BJ (cell line): ENCODE measurements at places on chromosomes 1 and 21.

DNA sequence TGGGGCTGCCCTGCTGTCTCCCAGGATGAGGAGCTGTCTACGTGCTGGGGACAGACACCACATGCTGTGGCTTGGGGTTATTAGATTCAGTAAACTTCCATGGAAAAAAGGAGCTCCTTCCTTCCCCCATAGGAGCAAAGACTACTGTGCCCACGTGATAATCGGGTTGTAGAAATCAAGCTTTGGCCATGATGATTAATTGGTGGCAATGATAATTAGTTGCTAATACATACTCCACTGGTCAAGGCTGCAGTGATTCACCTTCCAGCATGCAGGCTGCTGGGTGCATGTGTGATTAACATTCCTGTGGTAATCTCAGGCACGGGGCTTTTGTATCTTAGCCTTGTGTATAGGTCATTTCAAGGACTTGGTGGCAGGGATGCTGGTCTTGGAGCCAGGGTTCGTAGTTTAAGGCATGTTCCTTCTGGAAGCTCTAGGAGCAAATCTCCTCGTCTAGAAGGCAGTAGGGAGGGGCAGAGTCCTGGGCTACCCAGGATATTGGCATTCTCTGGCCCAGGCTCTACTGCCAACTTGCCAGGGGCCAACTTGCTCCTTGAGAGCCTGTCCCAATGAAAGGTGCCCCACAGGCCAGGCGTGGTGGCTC is 41.4 kb downstream of the TMCO4 start:
- DNase-seq, result peak; percentile 76

- DNase-seq, result no peak
Observed at GRCh38 chr21:15415541-15416261, 314.1 kb upstream of the USP25 start.

- DNase-seq, result no peak
Observed at GRCh38 chr1:5906116-5906515, 86.1 kb downstream of the NPHP4 start.

- DNase-seq, result no peak
Observed at GRCh38 chr1:41672641-41673361, 188.3 kb upstream of the EDN2 start.

- DNase-seq, result no peak
Observed at GRCh38 chr1:36922593-36923426, 111.5 kb downstream of the GRIK3 start.

DNA sequence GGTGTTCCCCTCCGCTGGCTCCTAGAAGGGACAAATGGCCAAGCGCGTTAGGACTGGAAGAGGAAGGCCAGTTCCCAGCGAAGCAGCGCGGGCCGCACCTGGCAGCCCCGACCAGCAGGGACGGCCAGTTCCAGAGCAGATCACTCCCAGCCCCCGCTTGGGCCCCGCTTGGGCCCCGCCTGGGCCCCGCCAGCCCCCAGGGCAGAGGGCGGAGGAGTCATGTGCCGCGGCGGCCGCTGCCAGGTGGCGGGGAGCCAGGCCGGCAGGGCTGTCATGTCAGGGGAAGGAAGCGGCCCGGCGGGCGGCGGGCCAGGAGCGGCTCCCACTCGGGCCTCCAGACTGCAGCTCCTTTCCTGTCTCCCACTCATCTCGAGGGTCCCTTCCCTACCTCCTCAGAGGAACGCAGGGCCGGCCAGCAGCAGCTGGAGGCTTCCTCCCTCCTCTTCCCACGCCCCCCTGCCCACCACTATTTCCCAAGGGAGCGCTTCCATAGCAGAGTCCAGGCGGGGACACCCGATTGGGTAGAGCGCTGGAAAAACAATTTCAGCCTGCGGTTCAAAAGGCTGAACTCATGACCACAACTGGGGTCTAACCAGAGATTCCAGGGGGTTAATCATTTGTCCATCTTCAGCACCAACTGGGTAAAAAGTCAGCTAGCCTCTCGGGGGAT is 16.5 kb downstream of the ZNF697 start:
- DNase-seq, result no peak

- no peak for DNase-seq
Observed at GRCh38 chr1:42646056-42646455, 12.2 kb upstream of the PPIH start.

DNA sequence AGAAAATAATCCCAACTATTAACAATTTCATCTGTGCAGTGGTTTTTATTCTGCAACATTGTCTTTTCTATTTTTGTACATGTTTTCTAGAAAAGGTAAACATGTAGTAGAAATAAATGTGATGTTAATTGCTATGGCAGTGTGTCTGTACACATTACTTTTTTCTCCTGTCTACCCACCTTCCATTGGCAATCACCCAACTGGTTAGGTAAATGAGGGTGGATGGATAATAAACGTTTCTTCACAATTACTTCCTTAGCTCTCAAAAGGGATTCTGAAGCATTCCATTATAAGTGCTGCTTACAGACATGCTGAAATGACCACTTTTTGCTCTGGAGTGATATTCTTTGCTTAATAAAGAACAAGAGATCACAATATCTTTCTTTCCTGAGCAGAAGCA is 61.4 kb downstream of the MAGI3 start:
- DNase-seq, result no peak

DNA sequence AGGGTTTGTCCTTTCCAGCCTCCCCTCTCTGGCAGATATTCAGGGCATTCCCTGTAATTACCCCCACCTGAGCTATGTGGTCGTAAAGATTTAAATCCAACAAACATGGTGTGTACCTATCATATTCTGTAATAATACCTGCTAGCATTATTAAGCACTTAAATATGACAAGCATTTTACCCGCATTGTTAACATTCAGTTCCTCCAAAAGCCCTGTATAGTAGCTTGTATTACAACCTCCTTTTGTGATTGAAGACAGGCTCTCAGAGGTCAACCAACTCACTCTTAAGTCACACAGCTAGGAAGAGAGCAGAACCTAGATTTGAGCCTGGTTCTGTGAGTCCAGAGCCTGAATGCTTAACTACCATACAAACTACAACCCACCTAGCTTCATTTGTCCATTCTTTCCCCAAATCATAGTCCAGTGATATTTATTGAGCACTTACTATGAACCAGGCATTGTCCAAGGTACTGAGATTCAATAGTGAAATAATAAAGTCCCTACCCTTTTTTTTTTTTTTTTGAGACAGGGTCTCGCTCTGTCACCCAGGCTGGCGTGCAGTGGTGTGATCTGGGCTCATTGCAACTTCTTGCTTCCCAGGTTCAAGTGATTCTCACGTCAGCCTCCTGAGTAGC is 13.8 kb upstream of the KDM4A start:
- no peak for DNase-seq

GRCh38 chr1:42422737-42423136 is 33.1 kb downstream of the ZMYND12 start:
- no peak for DNase-seq

GRCh38 chr1:41691424-41691823 is 206.9 kb upstream of the EDN2 start:
- no peak for DNase-seq

DNA sequence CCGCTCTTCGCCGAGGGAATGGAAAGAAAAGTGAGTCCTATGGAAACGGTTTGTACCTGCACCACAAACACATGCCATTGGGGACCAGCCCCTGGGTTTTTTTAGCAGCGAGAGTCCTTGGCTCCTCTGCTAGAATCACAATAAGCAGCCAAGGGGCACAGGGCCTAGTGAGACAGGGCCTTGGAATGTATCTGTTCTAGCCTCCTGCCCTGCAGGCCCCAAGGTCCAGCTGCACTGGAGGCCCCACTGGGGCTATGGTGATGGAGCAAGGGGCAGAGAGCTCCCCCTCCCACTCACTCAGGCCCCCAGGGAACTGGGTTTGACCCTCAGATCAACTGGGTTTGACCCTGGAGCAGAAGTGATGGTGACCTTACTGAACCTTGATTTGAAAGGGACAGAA is 14.4 kb downstream of the SHISA4 start:
- no peak for DNase-seq

DNA sequence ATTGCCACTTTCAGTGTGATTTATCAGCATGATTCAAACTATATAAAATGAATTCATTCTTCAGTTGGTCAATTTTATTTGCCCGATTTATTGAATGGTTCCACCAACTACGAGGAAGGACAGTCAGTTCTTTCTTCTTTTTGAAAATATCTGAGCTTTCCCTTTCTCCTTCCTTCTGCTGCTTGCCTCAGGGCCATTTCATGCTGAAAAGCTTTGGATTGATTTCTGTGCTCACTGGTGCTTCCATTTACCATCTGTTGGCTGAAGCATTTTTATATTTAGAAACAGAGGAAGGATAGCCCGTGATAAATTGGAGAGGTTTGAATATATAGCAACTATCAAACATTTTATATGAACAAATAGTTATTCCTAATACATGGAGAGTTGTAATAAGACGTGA is 68.9 kb upstream of the ADAMTS5 start:
- no peak for DNase-seq

GRCh38 chr1:202578001-202578504 is 132.2 kb downstream of the SYT2 start:
- no peak for DNase-seq

DNA sequence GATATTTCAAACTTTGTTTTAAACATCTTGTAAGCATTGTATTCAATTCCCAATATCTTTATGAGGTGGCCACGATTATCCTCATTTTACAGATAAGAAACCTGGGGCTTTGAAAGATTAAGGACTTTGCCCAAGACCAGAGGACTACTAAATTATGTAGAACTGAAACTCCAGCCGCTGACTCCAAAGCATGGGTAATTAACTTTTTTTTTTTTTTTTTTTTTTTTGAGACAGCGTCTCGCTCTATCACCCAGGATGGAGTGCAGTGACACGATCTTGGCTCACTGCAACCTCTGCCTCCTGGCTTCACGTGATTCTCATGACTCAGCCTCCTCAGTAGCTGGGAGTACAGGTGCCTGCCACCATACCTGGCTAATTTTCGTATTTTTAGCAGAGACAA is 68.7 kb downstream of the ALG14 start:
- DNase-seq, result no peak

DNA sequence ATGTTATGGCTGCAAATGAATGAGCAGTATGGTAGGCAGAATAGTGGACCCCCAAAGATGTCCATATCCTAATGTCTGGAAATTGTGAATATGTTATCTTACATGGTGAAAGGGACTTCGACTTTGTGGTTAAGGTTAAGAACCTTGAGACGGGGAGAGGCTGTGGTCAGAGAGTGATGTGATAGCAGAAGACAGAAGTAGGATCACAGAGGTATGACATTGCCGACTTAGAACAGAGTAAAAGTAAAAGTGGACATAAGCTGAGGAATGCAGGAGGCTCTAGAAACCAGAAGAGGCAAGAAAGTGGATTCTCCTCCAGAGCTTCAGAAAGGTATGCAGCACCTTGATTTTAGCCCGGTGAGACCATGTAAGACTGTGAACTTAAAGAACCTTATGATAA is 74.6 kb downstream of the CTH start:
- no peak for DNase-seq

DNA sequence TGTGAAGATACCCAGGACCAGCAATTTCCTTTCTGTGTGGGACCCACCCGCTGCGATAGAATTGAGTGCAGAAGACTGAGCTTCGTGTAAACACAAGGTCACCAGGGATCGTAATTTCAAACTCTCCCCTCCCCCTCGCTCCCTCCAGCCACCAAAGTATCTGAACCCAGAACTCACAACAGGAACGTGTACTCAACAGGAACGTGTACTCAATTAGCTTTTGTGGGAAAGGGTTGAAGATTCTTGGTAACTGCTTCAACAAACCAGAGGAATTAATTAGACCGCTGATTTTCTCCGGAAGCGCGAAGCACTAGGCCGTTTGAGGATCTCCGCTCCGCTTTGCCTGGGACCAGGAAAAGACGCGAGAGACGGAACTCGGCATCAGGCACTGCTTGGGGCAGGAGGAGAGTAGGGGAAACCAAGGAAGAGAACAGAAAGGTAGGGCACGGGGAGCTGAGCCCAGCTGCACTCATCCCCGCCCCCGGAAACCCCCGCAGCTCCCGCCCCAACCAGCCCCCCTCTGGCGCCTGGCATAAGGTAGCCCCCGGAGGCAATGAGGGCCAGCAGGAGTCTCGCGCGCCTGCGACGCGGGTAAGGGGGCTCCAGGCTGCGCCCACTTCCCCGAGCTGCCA is 453 bp downstream of the DRAM2 start:
- DNase-seq, result peak; percentile 3

DNA sequence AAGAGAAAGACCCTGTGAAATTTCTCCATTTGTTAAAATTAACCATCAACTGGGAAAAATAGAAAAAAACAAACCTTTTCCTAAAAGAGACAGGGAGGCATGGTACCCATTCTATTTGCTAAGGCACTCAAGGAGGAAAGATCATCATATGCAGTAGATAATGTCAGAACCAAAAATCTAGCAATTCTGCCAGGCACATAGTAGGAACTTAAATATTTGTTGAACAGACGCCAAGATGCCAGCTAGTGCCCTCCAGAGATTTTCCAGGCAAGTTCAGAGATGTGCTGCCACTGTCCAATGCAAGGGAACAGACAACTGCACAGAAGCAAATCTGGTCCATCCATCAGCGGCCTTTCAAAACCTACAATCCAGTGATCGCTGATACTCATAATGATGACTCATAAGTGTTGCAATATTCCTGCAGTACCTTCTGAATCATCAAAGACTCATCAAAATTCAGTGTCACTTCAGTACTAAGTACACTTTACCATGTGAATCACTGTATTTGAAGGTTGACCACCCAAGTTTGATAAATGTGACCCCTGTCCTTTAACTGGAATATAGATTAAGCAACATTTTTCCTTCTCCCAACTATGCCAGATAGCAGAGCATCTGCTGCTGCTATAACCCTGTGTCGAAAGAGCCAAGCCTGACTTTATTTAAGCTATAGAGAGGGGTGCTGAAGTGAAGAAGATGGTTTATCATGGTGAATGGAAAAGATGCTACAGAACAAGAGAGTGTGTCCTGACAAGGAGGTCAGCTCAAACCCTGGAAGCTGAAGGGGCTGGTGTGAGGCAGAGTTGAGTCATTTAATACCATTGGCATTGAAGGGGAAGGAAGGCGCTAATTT is 99.1 kb downstream of the MT1HL1 start:
- peak; percentile 37 for DNase-seq

DNA sequence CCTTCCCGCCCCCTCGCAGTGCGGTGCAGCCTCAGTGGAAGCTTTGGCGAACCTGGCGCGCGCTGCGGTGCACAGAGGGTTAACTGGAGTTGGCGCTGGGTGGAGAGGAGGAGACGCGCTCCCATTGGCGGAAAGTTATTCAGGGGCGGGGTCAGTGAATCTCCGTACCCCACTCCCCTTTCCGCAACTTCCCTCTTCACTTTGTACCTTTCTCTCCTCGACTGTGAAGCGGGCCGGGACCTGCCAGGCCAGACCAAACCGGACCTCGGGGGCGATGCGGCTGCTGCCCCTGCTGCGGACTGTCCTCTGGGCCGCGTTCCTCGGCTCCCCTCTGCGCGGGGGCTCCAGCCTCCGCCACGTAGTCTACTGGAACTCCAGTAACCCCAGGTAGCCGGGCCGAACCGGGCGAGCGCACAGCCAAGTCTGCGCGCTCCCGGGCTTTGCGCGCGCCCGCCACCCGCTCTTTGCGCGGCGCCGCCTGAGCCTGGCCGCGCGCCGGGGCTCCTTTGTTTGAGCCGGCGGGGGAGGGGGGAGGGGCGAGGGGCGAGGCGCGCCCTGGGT is at the start of gene EFNA4:
TSS of gene EFNA4 (plus strand) at position 191 of the 561 bp plus-strand sequence. CDS start at position 275, 84 bp downstream.
- no peak for DNase-seq

- DNase-seq, result no peak
Observed at GRCh38 chr1:231931846-231932454, 305.4 kb downstream of the DISC1 start.

- no peak for DNase-seq
Observed at GRCh38 chr1:28259934-28260802, 850 bp downstream of the SESN2 start.
